Stimulated activated CD8-positive, alpha-beta memory T cell treated with anti-CD3 and anti-CD28 coated beads, Interleukin-2, amount 100 ng/mL, for 1 hour (primary cell): ENCODE measurements at places on chromosomes 4 and X.
A peak's percentile ranks its signal among the peaks of the same experiment; 100 is the strongest.

GRCh38 chrX:138897621-138898492 lies 186.3 kb upstream of the FGF13 start:
- DNase-seq, result no peak

- DNase-seq, result no peak
Measured at GRCh38 chr4:173332021-173332487, 2.1 kb downstream of the HMGB2 start.

DNA sequence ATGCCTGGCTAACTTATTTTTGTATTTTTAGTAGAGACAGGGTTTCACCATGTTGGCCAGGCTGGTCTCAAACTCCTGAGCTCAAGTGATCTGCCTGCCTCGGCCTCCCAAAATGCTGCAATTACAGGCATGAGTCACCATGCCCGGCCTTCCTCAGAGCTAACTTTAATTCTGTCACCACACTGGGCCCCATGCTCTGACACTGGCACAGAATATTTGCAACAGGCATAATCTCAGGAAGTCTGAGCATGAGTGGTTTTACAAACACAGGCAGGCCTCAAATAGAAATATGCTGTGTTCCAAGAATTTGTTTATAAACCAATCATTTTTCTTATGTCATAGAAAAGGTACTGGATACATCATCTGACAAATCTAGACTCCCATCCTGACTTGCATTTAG lies 32.7 kb upstream of the FAM9C start:
- DNase-seq, result no peak

DNA sequence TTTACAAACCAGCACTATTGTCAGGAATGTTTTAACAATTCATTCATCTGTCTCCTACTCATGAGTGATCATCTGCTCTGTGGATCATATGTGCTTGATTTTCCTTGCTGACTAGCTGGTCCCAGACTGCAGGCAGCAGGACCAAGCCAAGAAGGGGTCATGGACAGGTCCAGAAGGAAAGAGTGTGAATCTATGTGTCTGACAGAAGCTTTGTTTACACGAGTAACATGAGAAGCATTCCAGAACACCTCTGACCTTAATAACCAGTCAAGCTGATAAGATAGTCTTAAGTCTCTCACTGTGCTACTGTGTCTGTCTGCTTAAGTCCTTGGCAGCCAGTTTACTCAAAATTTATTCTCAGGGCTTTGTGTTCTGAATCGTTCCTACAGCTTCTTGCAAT lies 39.0 kb downstream of the GUCY1A1 start:
- no peak for DNase-seq

DNA sequence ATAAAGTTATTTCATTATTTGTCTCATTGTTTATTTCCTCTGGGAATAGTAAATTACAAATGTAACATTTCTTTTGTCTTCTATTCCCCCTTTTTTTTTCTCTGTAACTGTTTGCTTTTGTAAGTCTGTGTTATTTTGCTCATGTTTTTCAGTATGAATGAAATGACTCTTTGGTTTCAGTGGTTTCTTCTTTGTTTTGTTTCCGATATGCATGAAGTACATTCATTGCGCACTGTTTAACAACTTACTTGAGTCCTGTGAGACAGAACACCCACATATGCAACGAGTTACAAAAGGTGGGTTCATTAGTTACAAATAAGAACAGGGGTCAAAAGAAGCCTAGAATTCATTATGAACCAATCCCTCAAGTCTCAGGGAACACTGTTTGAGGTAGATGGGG lies 175.0 kb upstream of the UGT8 start:
- DNase-seq, result no peak

DNA sequence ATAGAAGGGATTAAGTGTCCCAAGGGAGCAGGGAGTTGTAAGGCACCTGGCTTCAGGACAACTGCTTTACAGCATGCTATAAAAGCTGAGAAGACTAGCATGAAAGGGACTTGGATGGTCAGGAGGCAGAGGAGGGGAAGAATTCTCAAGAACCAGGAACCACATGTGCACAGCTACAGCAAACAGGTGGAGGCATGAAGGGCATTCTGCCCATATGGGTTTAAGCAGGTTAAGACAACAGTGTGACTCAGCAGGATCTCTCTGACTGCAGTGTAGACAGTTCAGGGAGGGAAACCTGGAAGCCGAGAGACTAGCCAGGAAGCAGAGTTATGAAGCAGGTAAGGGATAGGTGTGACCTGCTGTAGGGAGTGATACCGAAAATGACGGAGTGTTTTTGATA lies 117.0 kb downstream of the DHRSX start:
- no peak for DNase-seq

DNA sequence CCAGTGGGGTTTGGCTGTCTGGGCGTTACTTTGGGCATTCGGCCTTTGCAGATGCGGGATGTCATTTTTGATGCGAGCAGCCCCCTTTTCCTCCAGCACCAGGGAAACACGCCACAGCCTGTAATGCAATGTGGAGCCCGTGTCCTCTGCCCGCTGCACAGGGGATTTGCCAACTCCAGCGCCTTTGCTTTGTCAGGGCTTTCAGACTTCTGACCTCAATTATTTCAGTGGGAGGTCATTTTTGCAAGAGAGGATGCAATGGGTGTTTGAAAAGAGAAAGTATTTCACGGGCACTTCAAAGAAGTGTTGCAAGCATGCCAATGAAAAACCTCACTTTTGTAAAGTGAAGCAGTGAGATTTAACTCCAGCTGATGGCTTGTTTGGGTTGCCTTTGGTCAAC lies 11.5 kb downstream of the CLCN4 start:
- no peak for DNase-seq

- no peak for DNase-seq
Measured at GRCh38 chrX:127190381-127190780, 370.9 kb downstream of the PRR32 start.

DNA sequence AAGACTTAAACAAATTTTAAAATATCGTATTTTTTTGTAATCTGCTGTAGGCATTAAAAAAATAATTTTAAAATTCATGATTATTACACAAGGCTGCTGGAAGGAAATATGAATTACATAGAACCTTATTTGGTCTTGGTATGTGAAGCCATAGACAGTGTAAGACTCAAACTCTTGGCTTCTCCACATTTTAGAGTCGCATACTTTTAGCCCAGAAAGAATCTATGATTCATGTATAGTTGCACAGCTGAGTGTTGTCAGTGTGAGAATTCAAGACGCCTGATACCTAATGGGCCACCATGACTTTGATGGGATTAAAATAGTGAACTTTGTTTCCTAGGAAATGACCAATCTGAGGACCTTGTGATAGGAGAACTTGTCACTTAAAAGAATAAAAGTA lies 1.4 kb downstream of the INTU start:
- no peak for DNase-seq

DNA sequence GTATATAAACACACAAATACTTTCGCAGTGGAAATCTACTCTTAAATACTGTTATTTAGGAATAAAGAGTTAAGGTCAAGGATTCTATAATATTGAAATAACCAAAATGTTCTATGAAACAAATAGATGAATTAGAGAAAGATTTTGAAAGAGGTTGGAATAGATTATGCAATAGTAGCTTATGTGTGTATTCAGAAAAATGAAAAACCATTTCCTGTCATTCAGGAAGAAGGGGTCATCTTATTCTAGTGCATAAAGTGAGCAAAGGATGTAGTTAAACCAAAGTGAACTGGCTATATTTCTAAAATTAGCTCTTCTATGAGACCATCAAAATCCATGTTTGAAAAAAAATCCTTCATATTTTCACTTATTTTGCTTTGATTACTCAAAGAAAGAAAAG lies 30.0 kb upstream of the MYOZ2 start:
- no peak for DNase-seq

DNA sequence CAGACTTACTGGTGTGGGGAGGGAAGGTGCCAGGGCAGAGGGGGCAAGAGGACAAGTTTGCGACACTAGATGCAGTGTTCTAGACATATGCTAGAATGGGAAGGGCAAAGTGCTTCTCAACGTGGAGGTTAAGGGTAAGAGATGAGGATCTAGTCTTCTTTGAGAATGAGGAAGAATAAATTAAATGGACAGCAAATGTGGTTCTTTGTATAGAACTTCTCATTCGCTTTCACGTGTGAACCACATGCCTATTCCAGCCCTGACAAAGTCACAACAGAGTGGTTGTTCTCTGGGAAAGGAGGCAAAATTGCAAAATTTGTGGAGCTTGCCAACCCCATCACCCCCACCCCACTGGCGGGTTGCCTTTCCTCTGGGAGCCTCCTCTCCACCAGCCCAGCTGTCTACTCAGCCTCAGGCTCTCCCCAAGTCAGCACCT lies 1.5 kb upstream of the ANXA5 start:
- DNase-seq, result no peak

DNA sequence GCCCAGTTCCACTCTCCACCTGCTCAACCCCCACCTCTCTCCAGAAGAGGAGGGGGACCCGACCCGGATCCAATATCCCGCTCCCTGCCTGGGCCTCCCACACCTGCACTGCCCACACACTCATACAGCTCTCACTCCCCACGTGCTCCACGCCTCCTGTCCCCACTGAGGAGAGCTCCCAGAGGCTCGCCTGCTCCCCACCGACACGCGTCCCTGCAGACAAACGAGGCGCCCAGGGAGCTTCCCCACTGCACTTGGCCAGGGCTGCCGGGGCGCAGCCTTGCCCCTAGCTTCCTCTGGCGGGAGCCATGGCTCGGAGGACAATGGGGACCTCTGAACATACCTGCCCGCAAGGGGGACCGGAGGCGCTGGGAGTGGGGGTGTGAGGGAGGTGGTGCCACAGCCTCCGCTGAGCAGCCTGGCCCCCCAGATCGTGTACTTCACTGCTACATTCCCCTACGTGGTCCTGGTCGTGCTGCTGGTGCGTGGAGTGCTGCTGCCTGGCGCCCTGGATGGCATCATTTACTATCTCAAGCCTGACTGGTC lies 5.0 kb downstream of the SLC6A8 start:
- no peak for DNase-seq

DNA sequence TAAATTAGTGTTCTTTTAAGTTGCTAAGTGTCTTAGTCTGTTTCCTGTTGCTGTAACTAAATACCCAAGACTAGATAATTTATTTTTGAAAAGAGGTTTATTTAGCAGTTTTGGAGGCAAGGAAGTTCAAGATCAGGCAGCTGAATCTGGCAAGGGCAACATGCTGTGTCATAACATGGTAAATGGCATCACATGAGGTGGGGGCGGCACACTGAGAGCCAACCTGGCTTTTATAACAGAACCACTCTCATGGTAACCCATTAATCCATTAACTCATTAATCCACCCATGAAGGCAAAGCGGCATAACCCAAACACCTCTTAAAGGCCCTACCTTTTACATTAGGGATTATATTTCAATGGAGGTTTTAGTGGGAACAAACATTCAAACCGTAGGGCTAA lies 182.2 kb upstream of the GATB start:
- no peak for DNase-seq

DNA sequence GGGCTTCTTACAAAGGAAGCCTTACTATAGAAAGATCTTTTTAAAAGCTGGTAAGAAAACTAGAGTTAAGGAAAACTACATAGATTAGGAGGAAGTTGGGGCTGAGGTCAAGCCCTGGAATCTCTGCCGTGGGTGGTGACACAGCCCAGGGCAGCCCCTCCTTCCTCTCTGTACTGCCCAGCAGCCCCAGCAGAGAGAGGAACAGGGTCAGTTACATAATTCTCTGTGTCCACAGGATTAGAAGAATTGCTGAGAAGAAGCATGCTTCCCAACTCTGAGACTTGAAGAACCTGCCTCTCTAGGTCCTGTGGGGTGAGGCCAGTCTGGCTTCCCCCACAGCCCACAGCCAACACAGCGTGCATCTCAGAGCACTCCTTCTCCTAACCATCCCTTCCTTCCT lies 9.2 kb upstream of the ABLIM2 start:
- no peak for DNase-seq

- peak; percentile 22 for DNase-seq
Measured at GRCh38 chrX:9352694-9353411, 112.0 kb upstream of the TBL1X start.

DNA sequence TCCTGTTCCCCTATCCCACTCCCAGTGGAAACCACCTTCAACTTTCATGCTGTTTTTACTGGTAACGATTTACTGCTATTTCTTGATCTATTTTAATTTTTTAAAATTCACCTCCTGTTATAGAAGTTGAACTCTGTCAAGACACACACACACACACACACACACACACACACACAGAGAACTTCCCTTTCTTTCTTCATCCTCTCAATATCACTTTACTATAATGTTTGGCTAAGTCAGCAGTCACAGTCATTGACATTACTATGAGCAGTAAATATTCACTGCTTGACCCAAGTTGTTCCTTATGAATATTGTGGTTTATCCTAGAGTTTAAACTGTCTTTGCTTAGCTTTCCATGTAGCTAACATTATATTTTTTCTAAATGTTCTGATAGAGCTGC lies 24.0 kb upstream of the SGMS2 start:
- no peak for DNase-seq

- DNase-seq, result no peak
Measured at GRCh38 chr4:54593795-54594322, 63.9 kb upstream of the KIT start.

GRCh38 chr4:184803133-184803532 lies 22.6 kb downstream of the ACSL1 start:
- no peak for DNase-seq

- no peak for DNase-seq
Measured at GRCh38 chr4:99817309-99817890, 773 bp downstream of the DAPP1 start.

DNA sequence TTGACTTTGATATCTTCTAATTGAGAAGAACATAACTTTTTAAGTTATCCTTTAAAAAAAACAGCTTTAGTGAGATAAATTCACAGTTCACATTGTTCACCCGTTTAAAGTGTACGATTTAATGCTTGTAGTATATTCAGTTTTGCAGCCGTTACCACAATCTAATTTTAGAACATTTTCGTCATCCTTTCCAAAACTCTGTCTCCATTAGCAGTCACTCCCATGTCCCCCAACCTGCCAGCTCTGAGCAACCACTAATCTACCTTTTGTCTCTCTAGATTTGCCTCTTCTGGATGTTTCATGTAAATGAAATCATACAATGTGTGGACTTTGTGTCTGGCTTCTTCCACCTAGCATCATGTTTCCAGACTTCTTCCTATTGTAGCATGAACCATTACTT lies 38.6 kb downstream of the CLCN4 start:
- DNase-seq, result no peak

DNA sequence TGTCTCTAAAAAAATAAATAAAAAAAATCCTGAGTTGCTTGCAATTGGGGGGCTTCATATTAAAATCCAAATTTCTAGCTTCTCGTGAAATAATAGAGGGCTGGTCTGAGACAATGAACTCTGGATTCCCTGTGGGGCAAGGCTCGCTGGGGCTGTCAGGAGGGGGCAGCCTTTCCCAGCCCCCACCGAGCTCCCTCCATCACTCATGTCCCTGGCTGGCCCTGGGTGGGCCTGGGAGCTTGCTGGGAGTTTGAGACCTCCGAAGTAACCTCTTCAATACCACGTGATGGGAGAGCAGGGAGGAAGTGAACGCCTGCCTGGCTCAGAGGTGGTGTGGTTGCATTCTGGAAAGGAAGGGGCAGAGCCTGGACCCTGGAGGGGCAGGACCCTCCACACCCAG lies 54.0 kb upstream of the AFAP1 start:
- no peak for DNase-seq

- DNase-seq, result no peak
Measured at GRCh38 chrX:26954029-26954428, 509.1 kb downstream of the PPP4R3C start.
